ENCODE measurements at places on chromosomes 6 and 20. TPM values are rescaled to one million over a fixed set of nuclear protein-coding genes. Genes with fewer than 3 reads are reported as not detected.

The SDCBP2 gene
- 2.1 TPM for total RNA-seq

The SNAP91 gene
- not detected for total RNA-seq

The FBXL4 gene
- 9.9 TPM for total RNA-seq

The COX4I2 gene
- total RNA-seq, result not detected

The MBOAT1 gene
- total RNA-seq, result 1.5 TPM

The OSBPL2 gene
- total RNA-seq, result 29.6 TPM

The PPP1R3G gene
- total RNA-seq, result 1.2 TPM

The WASF1 gene
- 2.5 TPM for total RNA-seq

The TDRD6 gene
- 0.12 TPM for total RNA-seq

The KCNQ2 gene
- total RNA-seq, result not detected

The REM1 gene
- 1.7 TPM for total RNA-seq

The DDX43 gene
- 0.68 TPM for total RNA-seq

The RGS19 gene
- total RNA-seq, result 5.7 TPM

The BCLAF1 gene
- 130 TPM for total RNA-seq

The RNF182 gene
- total RNA-seq, result 0.40 TPM

The PLCB4 gene
- total RNA-seq, result 0.79 TPM

Measured in aortic smooth muscle cell (primary cell).